Mammary epithelial cell (primary cell): ENCODE measurements at places on chromosomes 3 and 15. TPM values are rescaled to one million over a fixed set of nuclear protein-coding genes. Genes with fewer than 3 reads are reported as not detected.

The POTEB2 gene
- not detected for total RNA-seq

The SRGAP3 gene
- total RNA-seq = 27.2 TPM

The CCR2 gene
- not detected for total RNA-seq

The AMIGO3 gene
- not detected in 2 replicates for total RNA-seq

The IL17RC gene
- 46.8 TPM for total RNA-seq

The DCLK3 gene
- not detected in 2 replicates for total RNA-seq

The SKOR1 gene
- total RNA-seq = under 0.01 TPM

The FGD5 gene
- not detected in 2 replicates for total RNA-seq

DNA sequence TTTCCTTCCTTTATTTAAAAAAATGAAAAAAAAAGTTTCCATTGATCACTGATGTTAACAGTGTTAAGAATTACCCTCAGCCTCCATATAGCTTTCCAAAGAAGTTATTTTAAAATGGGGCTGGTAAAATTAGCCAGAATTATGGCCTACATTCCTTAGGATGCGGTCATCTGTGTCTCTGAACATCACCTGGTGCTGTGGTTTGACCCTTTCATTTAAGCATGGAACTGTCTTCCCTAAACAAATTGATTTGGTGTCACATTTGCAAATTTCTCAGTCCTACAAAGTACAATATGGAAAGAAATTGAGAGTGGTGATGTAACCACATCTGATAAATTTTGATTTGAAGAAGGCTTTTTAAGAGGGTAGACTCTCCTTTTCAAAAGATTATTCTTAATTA is 40.3 kb upstream of the ZPLD1 start:
- no peak for DNase-seq

DNA sequence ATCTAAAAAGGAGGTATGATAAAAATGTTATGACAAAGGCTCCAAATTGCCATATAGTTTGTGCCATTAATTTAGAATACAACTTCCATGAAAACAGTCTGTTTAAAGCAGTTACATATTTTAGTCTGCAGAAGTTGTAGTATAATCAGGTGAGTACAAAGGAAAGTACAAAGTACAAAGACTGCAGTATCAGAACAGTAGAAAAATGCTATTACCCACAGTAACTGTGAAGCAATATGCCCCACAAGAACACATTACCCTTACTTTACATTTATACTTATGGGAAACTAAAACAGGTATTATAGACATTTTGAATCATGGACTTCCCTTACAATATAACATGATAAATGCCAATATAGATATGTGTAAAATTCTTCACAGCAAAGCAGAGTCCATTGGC is 398.5 kb downstream of the ERC2 start:
- DNase-seq = no peak

- DNase-seq = no peak
These were observed 3.1 kb upstream of the RNF168 start for GRCh38 chr3:196506687-196507086.

DNA sequence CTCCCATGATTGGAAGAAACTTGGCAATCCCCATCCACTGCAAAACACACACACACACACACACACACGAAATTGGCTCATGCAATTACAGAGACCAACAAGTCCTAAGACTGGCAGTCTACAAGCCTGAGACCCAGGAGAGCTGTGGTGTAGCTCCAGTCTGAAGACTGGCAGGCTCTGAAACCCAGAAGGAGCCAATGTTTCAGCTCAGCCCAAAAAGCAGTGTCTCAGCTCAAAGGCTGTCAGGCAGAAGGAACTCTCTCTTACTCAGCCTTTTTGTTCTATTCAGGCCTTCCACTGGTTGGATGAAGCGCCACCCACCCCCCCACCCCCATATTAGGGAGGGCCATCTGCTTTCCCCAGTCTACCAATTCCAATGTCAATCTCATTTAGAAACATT is 32.1 kb downstream of the MESD start:
- DNase-seq = no peak

DNA sequence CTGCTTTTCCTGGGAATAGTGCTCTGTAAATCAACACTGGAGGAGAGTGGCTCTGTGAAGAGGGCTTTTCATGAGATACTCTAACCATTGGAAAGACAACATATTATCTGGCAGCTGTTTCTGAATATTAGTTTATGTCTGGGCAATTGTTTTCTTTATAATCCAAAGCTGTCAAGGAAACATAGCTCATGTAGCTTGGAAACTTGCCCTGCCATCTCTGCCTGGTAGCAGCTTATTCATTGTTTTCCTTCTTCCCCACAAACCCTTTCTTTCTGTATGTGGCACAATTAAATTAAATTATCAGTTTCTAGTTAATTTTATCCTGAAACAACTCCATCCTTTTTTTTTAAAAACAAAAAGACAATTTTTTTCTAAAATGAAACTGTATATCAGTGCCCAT is 160.0 kb downstream of the EDEM1 start:
- DNase-seq = no peak

DNA sequence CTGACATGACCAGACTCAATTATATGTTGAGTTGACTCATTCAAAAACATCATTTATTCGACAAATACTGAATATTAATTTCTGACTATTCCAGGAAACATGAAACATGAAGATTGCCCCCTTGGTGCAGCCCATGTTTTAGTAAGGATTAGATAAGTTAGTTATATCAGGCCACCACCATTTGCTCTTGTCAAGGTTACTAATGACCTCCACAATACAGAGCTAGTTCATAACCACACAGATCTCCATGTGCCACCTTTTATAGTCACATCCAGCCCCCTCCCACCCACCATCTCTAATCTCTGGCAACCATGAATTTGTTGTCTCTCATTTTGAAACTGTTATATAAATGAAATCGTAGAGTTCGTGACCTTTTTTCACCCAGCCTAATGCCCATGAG is 15.7 kb downstream of the KLHL18 start:
- no peak for DNase-seq

DNA sequence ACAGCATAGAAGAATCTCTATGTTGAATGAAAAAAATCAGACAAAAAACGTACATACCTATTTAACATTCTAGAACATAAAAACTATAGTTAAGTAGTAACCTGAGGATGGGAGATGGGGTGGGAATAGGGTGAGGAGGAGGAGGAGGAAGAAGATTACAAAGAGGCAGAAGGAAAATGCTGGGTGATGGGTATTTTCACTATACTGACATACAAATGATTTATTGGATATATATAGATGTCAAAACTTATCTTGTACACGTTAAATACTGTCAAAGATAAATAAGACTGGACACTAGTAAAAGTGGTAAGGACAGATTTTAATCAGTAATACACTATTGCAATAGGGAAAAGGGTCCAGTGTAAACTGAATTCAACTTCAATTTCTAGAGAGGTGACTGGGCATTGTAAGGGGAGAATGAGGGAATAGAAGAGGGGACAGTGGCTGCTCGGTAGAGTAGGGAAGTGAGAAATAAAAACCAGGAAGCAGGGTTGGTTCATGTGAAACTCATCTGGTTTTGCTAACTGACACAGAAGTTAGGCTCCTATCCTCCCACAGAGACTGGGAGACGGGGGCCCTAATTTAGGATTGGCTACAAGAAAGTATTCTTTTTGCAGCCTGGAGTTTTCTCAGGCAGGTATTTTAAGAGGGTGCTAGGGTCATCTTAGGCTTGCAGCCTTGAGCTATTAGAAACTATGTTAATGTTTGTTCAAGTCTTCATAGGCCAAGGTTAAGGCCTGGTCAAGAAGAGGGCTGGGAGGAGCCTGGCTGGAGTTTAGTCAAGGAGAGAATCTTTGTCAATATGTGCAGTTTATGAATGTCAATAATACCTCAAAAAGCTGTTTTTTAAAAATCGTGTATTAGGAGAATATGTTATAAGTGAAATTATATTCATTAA is 15.0 kb upstream of the C15orf61 start:
- no peak for DNase-seq

- peak; percentile 41 for DNase-seq
These were observed 153.3 kb downstream of the P3H2 start for GRCh38 chr3:189967254-189967865.

DNA sequence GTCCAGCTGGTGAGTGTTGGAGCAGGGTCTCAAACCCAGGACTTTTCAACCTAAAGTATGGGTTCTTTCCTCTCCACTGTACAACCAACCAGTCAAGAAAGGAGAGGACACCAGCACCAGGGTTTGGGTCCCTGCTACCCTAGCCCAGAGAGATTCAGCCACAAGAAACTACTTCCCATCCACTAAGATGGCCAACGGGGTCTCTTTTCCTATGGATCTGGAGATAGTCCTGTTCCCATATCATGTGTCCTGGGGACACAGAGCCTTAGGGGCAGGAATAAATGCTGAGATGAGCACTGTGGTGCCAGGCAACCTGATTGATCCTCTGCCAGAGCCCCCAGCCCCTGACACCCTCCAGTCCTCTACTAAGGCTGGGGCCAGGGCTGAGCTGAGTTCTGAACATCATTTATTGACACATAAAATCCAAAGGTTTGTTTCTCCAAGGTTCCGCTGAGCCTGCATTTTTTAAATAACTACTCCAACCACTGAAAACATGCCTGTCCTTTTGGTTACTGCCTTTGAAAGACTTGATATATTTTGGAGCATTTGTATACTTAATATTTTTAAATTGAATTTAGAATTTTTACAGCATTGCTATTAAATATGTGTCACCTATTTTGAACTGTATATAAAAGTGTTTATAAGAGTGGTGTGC is 26.0 kb downstream of the MRPL46 start:
- DNase-seq = no peak

- no peak for DNase-seq
These were observed 7.0 kb downstream of the SPSB4 start for GRCh38 chr3:141057946-141058800.

- no peak for DNase-seq
These were observed 212.1 kb upstream of the P2RY1 start for GRCh38 chr3:152622811-152623167.

DNA sequence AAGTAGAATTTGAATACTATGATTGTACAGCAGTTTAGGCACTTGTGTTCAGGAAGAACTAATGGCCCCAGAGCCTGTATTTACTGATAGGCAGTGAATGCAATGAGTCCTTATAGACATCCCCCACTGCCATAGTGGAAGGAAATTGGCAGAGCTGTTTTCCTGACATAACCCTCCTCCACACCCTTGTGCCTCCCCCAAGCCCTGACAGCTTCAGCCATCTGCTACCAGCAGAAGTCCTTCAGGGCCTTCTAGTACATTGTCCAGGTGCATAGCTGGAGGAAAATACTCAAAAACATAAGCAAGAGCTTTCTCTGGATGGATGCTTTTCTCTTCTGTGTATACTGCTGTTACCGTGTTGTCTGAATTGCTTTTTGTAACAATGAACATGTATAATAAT is 20.6 kb downstream of the ARHGAP31 start:
- DNase-seq = no peak

GRCh38 chr3:58728723-58729122 is 62.1 kb upstream of the FAM3D start:
- no peak for DNase-seq

- no peak for DNase-seq
These were observed 42.5 kb upstream of the KCNH8 start for GRCh38 chr3:19105826-19106225.

DNA sequence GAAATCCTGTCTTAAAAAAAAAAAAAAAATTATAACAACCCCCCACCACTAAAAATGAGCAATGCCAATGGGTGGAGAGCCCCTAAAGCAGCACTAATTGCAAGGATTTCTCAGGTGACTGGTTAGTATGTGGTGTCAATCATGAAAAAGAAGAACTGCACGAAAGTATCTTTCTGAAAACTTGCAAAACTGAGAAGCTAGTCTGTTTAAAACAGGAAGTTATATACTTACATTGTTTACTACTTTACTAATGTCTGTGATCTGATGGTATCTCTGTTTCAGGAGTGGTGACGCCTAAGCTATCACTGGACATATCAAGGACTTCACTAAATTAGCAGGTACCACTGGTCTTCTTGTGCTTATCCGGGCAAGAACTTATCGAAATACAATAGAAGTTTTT is at the start of gene CCR3:
Gene CCR3, plus strand, starts transcription at position 341 of the 400 bp plus-strand sequence. CDS start 22,699 bp downstream, outside the sequence.
- no peak for DNase-seq

GRCh38 chr3:143972505-143973258 is 1.1 kb downstream of the DIPK2A start:
- peak; percentile 73 for DNase-seq

- DNase-seq = no peak
These were observed 379.9 kb upstream of the RBMS3 start for GRCh38 chr3:28901018-28901417.

DNA sequence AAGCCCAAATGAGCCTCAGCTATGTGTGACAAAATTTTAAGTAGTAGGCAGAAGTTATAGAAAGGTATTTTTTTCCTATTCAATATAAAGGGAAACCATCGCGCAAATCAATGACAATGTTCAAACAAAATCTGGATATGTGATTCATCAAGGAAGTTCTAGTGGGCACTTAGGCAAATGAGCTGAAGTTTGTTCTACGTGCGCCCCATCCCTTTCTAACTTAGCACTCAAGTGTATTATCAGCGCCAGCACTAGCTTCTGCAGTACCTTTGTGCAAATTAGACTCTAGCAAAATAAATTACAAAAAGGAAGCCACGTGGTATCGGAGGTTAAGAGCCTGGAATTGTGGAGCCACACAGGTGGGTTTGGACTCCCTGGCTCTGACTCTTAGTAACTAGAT is 91.1 kb downstream of the TBL1XR1 start:
- DNase-seq = no peak

DNA sequence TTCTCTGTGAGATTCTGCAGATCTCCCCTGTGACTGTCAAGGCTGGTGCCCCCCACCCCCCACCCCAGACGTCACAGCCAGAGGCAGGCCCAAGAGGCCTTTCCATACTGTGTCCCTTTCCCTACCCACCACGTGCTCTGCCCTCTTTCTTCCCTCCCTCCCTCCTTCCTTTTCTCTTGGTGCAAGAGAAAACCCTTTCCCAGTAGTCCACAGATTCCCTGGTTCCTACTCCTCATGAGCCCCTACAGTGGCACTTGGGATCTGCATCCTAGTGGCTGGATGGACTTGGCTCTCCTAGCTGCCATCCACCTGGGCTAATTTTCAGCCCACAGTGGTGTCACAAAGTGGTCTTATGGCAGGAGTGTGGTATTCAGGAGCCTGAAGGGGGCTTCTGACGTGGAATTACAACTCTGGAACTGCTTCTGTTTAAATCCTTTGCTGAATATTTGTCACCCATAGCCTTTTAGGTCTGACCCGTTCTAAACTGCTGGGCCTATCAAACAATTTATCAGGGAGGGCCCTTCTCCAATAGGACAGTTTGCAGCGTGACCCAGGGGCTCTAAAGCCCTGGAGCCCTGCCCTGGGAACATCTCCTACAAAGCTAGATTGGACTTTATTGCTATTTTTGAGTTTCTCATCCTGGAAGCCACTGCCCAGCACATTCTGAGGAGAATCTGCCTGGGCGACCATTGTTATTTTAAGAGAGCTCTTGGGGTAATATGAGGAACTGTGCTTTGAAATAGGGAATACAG is 35.3 kb downstream of the KLF13 start:
- DNase-seq = no peak
